ENCODE measurements at places on chromosomes 1 and 21.

DNA sequence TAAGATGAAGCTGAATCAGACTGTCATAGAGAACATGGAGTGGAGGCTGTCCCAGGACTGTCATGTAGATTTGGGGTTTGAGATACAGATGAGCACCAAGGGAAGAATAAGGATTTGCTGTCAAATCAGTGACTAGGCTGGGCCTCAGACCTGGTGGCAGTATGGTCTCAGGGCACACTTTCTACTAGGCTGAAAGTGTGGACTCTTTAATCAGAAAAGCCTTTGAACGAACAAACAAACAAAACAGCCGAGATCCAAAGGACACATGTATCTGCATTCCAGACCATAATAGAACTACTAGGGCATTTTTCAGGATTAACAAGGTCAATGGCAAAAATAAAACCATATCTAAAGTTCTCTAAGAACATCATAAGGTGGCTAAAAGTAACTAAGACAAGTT is 2.9 kb downstream of the OR10J1 start:
- DNase-seq, result no peak

DNA sequence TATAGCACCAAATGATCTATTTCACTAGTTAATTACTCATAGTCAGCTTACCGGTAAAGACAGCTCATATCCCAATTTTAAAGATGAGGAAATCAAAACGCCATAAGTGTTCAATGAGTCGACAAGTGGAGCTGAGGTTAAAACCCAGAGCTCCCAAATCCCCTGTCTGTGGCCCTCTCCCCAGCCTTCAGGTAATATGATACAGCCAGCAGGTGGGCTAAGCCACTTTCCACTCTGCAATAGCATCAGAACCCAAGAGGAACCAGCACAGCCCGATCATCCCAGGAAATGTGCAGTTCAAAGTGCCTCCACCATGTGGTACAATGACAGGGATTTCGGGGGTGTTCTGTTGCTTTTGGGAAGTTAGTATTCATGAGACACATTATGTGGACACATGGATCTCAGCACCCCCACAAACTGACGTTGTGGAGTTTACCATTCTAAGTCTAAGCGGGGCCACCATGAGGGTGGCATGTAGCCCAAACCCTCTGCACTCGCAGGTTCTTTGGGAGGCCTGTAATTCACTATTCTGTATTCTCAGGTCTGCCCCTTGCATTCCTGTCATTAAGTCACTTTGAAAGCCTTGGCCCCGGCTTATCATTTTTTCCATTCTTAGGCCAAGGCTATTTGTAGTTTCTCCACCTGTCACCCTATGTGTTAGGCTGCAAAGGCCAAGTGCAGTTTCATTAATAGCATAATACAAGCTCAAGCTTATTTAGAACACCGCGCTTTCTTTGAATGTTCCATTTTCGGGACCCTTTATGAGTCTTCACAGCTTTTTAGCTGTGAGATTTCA is 26.3 kb upstream of the ACTN2 start:
- DNase-seq, result no peak

DNA sequence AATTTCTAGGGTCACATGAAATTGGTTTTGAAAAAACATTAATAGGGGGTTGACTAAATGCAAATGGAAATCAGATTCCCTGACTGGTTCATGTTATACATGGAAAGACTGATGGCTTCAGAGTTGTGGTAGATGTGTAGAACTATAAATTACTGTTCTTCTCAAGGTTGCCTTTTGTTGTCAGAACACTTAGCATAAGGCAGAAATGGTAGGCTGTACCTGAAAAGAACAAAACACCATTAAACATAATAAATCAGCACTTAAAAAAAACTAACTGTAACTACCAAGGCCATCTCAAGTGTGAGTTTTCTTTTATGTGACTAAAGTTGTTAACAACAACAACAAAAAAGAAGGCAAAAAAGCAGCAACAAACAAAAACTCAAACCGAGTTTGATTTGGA is 111.8 kb downstream of the RPS6KC1 start:
- no peak for DNase-seq

DNA sequence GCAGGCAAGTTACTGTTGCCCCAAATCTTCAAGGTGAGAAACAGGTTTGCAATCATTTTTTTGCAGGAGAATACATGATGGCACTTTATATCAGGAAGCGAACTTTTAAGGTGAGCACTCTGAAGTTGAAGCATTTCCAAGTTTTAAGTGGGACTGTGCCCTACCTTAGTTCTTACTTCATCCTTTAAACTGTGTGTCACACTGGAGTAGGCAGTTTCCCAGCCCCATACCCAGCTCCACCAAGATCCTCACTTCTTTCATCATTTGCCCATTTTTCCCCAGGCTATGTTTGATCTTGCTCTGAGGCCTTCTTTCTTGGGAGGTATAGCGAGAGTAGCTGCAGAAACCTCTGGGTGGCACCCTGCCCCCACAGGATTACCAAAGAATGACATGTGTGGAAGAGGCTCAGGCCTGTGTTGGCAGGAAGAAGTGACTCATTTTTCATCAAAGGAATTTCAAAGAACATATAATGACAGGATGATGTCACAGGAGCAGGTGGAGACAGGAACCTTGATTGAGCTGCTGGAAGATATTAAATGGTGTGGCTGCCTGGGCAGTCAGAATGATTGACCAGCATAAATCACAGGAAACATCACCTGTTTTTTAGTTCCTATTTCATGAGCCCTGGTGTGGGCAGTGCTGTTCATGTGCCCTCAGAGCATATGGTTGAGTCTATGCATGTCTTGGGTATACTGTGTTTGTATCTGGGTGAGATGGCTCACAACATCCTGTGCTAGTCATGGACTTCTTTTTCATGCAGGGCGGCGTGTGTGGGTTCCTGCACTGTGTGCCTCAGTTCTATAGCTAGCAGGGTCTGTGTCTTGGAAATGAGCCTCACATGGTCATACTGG is 20.8 kb upstream of the MACF1 start:
- DNase-seq, result peak; percentile 91

- no peak for DNase-seq
Measured at GRCh38 chr1:63980740-63981407, 207.1 kb downstream of the ROR1 start.

GRCh38 chr21:44583800-44584147 is 3.4 kb upstream of the KRTAP10-5 start:
- no peak for DNase-seq

DNA sequence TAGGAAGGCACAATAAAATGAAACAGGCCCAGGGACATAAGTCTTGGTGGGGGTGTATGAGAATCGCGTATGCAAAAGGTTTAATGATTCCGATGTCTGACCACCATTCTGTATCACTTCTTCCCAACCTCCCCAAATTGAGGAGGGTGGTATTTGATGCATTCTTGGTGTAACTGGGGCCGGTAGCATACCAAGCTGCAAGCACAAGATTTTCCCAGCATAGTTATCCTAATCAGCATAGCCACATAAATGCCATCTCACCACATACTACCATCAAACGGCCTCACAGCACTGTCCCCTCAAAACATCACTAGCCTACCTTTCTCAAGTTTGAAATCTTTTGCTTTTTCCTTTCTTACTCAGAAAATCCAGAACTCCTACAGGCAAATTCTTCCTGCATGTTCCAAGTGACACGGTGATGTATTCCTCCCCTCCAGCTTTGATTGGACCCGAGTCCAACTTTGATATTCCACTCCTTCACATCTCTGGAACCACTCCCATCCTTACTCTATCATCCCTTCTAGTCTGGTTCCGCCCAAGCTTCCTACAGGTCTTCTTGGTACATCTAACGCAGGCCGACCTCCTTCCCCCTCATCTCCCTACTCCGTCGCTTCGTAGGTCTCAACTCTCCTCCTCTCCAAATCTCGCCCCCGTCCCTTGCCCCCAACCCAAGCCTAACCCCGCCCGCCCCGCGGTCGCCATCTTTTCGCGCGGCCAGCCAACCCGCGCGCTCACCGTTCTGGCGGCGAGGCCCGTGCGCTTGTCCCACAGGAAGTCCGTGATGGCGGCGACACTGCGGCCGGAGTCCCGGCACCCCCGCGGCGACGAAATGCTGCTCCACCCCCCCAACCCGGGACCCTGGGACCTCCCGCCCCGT is 600 bp downstream of the CLK2 start:
- DNase-seq, result no peak

DNA sequence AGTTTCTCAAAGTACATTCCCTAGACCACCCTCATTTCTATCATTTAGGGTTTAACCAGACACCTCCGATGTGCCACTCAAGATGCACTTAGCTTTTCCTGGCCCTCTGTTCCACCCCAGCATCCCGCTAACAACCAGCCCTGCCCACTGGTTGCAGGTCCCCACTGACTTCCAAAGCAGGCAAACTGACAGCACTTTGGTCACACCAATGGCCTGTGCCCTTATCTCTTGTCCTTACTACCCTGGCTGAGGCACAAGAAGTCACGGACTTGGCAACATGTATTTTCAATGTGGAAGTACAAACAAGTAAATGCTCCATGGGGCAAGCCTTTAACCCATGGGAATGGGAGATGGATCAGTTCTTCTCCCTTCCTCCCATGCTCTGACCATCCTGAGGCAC is 357.1 kb downstream of the OMA1 start:
- DNase-seq, result no peak

DNA sequence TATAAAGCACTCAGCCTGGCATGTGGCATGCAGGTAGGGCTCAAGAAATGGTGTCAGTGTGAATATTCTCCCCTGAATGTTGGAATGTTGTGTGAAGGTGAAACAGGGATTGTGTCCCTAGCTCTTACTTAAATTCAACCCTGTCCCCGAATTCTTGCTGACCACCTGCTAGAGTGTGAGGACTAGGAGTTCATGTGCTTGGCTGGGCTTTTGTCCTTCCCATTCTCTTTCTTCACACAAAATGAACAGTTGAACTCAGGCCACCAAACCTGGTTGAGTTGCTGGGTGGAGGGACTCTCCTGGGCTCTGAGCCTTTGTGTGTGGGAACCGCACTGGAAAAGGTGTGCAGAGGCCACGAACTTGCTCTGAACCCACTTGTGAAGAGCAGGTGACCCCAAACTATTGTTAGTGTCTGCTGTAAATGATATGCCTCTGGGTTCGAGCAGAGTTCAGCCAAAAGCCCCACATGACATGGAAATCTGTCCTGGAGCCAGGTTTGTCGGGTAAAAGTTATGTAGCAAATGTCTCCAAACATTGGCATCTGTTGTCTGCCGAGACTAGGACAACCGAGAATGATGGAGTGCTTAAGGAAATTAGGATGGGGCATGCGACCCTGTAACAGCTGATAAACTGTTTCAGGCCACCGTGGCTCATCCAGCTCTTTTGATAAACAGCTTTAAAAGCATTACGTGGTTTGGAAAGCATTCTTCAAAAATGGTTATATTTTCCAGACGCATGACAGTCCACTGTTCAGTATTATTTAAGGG is 144.2 kb downstream of the DHRS3 start:
- no peak for DNase-seq

GRCh38 chr1:106768077-106768476 is 288.4 kb upstream of the PRMT6 start:
- DNase-seq, result no peak

DNA sequence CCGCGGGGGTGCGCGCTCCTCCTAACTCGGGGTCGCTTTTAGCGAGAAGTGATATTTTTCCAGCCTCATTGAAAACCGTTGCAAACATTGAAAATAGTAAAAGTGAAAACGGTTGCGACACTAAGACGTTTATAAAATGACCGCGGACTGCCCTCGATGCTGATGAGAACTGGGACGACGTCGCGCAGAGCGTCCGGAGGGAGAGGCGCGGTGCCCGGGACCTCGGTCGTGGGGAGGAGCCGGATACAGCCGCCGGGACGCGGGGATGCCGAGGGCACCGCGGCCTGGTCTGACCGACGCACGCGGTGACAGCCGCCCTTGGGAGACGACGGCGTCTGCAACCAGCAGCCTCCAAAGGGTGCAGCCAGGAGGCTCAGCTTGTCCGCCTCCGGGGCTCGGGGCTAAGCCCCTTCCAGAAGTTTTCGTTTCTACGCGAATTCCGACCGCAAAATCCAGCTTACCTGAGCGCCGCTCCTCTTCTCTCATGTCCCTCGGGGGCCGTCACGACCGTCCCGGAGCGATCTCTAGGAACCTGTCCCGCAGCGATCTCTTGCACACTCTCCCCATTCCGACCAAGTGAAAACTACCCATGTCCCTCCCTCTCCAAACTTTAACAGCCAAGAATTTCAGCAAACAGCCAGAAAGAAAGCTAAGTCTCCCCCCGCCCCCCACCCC is 144.4 kb upstream of the ETS2 start:
- peak; percentile 41 for DNase-seq

- DNase-seq, result no peak
Measured at GRCh38 chr1:101004670-101005069, 20.9 kb downstream of the DPH5 start.

GRCh38 chr21:38472412-38473108 is 25.7 kb downstream of the ERG start:
- DNase-seq, result no peak

DNA sequence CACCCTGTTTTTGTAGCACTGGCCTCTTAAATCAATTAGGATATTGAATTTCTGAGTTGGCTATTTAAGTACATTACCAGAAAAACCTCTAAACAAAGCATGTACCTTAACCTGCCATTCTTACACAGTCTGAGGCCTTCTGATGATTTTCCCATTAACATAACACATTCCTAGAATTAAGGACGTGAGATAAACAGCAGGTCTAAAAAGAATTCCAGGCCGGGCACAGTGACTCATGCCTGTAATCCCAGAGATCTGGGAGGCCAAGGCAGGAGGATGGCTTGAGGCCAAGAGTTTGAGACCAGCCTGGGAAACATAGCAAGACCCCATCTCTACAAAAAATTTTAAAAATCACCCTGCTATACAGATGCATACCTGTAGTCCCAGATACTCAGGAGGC is 18.0 kb upstream of the LRRC8D start:
- no peak for DNase-seq

- DNase-seq, result peak; percentile 48
Measured at GRCh38 chr1:39105841-39106765, 80.0 kb downstream of the NDUFS5 start.

DNA sequence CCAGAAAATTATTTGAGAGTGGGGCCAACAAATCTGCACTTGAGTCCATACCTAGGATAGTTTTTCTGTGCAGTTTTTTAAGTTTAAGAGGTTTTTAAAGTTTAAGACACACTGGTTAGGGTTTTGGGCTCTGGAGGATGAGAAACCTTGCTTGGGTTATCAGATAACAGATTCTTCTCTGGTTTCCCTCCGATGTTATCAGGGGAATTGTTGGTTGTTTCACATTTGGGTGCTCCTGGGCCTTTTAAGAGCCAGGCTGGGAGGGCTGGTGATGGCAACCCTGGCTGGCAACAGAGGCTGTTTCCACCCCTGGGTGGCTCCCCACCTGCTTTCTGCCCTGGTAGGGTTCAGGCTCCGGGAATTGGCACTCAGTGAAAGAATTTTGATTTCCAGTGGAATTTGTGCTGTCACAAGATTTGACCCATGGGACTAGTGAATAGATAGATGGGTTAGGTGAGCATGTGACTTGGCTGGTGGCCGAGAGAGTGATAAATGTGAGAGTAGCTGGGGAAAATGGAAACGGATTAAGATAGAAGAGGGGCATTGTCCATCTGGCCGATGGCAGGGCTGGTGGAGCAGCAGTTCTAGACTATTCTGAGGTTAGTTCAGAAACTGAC is 14.8 kb downstream of the VANGL1 start:
- DNase-seq, result peak; percentile 74

DNA sequence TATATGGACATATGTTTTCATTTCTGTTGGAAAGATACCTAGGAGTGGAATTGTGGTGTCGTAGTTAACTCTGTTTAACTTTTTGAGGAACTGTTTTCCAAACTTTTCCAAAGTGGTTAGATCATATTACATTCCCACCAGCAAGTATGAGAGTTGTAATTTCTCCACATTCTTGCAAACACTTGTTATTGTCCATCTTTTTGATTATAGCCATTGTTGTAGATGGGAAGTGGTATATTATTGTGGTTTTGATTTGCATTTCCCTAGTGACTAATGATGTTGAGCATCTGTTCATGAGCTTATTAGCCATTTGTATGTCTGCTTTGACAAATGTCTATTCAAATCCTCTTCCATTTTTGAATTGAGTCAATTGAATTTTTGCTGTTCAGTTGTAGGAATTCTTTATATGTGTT is 19.8 kb downstream of the CAMTA1 start:
- no peak for DNase-seq

Measured in large intestine (tissue), 12 donors.